PC-3 (cell line): ENCODE measurements at places on chromosomes 5 and 9. TPM values are rescaled to one million over a fixed set of nuclear protein-coding genes. Genes with fewer than 3 reads are reported as not detected.

DNA sequence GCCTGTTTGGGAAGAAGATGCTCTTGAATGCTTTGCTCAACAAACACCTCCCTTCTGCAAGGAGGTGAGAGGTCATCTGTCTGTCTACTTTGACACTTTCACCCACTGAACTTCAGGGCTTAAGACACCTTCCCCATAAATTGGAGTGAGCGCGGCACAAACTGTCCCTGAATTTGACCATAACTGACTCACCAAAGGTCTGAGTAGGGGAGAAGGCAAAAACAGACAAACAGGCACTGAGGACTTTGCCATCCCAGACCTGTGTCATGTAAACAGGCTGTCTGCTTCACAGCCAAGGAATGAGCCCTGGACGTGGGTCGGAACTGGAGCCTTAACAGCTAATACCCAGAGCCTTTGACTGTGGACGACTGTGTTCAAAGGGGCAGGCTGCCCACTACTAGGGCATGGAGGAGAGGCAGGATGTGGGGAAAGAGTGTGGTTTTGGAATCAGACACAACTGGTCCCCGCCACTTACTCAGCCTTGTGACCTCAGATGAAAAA lies 320.9 kb upstream of the KLF4 start:
- H3K27me3 ChIP-seq, result no peaks in the 10 kb centered on the region
- H3K4me1 ChIP-seq, result peaks cover 21% of the 10 kb centered on the region; the same call in 1 of the 2 replicates
- H3K27ac ChIP-seq, result peak overlapping the region; percentile 16; the same call in 1 of the 2 replicates
- DNase-seq, result peak; percentile 29
- no peak overlapping the region for H3K4me3 ChIP-seq

DNA sequence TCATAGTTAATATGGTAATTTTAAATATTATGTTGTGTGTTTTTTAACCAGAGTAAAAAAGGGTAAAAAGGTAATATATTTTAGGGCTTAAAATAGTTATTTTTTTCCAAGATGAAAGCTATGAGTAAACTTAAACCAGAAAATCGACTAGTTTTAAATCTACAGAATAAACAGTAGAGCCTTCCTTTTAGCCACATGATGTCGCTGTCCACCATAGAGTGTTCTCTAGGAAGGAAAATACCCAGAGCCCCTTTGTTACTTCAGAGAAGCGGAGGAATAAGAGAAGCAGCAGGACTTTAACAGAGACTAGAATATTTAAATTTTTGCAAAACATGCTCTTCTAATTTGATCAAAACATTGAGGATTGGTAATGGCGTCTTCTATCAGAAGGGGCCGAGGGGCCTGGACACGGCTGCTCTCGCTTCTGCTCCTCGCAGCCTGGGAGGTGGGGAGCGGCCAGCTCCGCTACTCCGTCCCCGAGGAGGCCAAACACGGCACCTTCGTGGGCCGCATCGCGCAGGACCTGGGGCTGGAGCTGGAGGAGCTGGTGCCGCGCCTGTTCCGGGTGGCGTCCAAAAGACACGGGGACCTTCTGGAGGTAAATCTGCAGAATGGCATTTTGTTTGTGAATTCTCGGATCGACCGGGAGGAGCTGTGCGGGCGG lies at the start of gene PCDHA2:
PCDHA2 (plus strand) TSS at position 258 of the 664 bp plus-strand sequence.
- no peaks in the 10 kb centered on the region for H3K4me1 ChIP-seq
- H3K4me3 ChIP-seq, result no peak within 1 kb of the TSS
- H3K27ac ChIP-seq, result no peak within 1 kb of the TSS
- no peak for DNase-seq

DNA sequence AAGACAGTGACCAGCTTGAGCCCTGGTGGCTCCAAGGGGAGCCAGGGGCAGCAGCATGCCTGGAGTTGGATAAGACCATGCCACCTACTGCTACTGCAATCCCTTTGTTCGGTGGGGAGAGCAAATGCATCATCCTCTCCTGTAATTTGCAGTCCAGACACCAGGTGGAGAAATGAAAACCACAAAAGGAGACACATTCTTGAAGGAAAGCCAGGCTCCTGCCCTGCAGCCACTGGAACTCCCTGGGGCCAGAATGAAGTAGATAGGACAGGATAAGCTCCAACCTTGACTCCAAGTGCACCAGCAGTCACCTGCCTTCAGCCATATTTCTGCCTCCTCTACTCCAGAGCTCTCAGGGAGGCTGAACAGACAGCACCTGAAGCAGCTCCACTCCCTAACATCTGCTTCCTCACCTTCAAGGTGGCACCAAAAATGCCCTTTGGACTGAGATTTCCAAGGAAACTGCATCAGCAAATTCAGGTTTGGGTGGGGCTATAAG lies 65.1 kb upstream of the IQGAP2 start:
- no peak overlapping the region for H3K27ac ChIP-seq
- no peaks in the 10 kb centered on the region for H3K36me3 ChIP-seq
- H3K27me3 ChIP-seq, result peaks cover 14% of the 10 kb centered on the region
- no peaks in the 10 kb centered on the region for H3K4me1 ChIP-seq

DNA sequence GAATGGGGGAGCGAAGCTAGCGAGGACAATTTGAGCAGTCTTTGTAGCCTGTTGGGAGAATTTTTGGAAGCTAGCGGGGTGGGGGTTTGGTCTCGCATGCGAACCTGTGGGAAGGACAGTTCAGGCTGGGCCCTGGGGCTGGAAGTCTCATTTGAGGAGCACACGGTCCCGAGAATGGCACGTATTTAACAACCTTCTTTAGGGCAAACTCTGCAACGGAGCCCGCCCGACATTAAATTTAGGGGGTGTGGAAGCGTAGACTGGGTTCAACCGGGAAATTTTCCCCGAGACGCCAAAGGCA lies 35.2 kb upstream of the NFIB start:
- H3K27me3 ChIP-seq, result no peaks in the 10 kb centered on the region
- peaks cover 3% of the 10 kb centered on the region; the same call in 1 of the 2 replicates for H3K4me1 ChIP-seq
- H3K4me3 ChIP-seq, result no peak overlapping the region
- H3K36me3 ChIP-seq, result no peaks in the 10 kb centered on the region
- H3K27ac ChIP-seq, result no peak overlapping the region
- DNase-seq, result no peak

- no peaks in the 10 kb centered on the region for H3K36me3 ChIP-seq
- H3K27ac ChIP-seq, result no peak overlapping the region
- peaks cover 63% of the 10 kb centered on the region for H3K27me3 ChIP-seq
- no peaks in the 10 kb centered on the region for H3K4me1 ChIP-seq
Observed at GRCh38 chr5:168147106-168147505, 144.3 kb upstream of the WWC1 start.

DNA sequence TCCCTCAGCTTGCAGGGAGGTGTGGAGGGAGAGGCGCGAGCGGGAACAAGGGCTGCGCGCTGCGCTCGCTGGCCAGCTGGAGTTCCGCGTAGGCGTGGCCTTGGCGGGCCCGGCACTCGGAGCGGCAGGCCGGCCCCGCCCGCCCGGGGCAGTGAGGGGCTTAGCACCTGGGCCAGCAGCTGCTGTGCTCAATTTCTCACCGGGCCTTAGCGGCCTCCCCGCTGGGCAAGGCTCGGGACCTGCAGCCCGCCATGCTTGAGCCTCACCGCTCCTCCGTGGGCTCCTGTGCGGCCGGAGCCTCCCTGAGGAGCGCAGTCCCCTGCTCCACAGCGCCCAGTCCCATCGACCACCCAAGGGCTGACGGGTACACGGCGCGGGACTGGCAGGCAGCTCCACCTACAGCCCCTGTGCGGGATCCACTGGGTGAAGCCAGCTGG lies 1516.4 kb downstream of the EFNA5 start:
- DNase-seq, result no peak
- no peaks in the 10 kb centered on the region for H3K27me3 ChIP-seq
- no peaks in the 10 kb centered on the region for H3K36me3 ChIP-seq
- no peak overlapping the region for H3K27ac ChIP-seq
- H3K4me1 ChIP-seq, result no peaks in the 10 kb centered on the region
- H3K4me3 ChIP-seq, result no peak overlapping the region

GRCh38 chr5:51395245-51395644 lies 12.0 kb downstream of the ISL1 start:
- no peaks in the 10 kb centered on the region for H3K27me3 ChIP-seq
- H3K27ac ChIP-seq, result no peak overlapping the region
- no peak overlapping the region for H3K4me3 ChIP-seq
- no peaks in the 10 kb centered on the region; the same call in 1 of the 2 replicates for H3K36me3 ChIP-seq

The ADCY2 gene
- not detected in 2 replicates for total RNA-seq

The PCDHGB2 gene
- total RNA-seq, result 1.4 and 2.2 TPM in 2 replicates

The GNA14 gene
- total RNA-seq, result 1.2 and 2.5 TPM in 2 replicates

The SH3PXD2B gene
- total RNA-seq, result 8.9 and 9.8 TPM in 2 replicates

The OLFM1 gene
- total RNA-seq, result 0.44 TPM in 1 of 2 replicates, not detected in the other

The PCDHB12 gene
- 0.15 and 0.63 TPM in 2 replicates for total RNA-seq

The ZCCHC7 gene
- 6.5 and 9.1 TPM in 2 replicates for total RNA-seq
